Occipital lobe (tissue), 3 donors: ENCODE measurements at places on chromosomes 1 and 21. TPM values are rescaled to one million over a fixed set of nuclear protein-coding genes. Genes with fewer than 3 reads are reported as not detected.

LEMD1 gene
- 6.9 TPM for total RNA-seq

SNX7 gene
- 163 TPM for total RNA-seq

KRTAP23-1 gene
- not detected for total RNA-seq

KIF14 gene
- 1.9 TPM for total RNA-seq

NUDT4B gene
- 16.4 TPM for total RNA-seq

DNA sequence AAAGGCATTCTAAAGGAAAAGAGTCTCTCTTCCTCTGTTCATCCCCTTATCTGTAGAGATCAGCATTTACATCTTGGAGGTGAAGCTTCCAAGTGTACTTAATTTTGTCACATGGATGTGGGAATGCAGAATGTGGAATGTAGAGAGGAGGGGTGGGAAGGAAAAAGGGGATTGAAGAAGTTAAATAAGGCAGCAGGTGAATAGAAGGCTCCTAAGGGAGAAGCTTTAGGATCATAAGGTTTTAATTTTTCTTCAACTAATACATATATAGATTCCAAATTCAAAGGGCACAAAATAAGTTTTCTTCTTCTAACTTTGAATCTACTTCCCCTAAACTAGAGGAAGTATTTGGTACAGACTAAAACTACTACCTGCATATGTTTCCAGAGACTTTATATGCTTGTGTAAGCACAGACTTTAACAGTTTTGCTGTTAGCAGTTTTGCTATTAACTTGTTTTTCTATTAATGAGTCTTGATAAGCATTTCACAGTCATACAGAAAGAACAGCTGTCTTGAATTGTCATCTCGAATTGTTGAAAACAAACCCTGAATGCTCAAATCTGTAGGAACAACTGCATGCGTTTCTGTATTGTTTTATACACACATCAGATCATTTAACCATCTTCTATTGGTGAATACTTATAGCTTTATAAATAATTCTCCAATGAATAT is 12.7 kb downstream of the TENT5C start:
- DNase-seq = no peak

DNA sequence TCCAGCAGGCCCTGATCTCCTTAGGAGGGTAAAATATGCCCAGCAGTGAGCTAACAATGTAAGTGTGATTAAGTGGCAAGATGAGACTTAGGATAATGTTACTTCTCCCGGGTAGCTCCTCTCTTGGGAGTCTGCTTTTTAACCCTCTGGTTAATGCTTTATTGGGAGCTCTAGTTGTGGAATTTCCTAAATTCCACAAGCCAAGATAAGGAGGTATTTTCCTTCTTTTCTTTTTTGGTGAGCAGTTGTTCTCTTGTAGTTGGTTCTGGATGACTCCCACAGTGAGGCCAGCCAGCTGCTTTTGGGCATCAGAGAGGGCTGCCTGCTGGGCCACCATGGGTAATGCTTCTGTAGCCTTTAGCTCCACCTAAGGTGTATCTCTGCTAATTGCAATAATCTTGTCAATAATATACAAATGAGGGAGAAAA is 19.3 kb downstream of the C1orf52 start:
- no peak for DNase-seq

- no peak for DNase-seq
Measured at GRCh38 chr1:39655578-39656268, 16.2 kb downstream of the NT5C1A start.

DNA sequence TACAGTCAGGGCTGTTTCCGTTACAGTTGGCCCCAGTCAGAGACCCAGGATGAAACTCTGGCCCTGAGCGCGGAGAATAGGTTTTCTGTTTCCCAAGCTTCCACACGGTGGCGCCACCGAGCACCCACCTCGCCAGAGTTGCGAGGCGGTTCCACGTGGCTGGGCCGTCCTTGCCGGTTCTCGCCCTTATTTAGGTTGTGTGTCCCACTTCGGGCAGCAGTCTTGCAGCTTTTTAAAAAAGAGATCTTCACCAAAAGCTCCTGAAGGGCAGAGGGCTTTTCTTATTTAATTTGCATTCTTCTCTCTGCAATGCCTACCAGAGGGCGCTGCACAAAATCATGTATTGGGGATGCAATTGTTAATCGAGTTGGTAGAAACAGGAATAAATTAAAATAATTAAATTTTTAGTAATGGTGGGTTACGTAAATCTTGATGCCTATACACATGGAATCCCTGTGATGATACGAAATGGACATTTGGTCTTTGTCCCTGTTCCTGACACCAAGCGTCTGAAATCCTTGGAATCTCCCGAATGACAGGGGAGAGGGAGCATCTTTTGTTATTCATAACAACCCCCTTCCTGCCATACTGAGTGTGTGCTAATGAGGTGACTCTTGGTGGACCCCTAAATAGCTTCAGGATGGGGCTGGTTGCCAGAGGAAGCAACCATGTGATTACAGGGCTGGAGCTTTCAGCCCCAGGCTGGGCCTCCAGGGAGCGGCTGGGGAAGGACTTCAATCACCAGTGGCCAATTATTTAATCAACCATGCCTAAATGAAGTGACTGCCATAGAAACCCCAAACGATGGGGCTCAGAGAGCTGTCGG is 5.6 kb upstream of the S100A7 start:
- DNase-seq = no peak
